ENCODE measurements at places on chromosomes 1 and 21.
A peak's percentile ranks its signal among the peaks of the same experiment; 100 is the strongest.

- DNase-seq, result no peak
These were observed 13.6 kb upstream of the FMO4 start for GRCh38 chr1:171300401-171300800.

DNA sequence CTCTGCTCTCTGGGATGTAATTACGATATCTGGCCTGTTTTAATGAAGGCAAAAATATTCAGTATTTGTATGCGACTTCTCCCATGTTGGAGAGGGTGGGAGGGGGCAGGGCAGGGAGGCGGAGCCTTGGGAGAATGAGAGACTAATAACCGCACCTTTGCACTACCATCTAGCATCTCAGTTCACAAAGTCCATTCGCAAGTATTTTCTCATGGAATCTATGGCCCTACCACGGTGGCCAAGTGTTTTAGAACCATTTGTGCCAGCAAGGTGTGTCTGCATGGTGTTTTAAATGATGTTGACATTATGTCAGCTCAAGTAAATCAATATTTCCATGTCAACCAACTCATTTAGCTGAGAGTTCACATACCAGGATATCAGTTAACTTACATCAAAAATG, 14.3 kb upstream of the BLACAT1 start:
- DNase-seq, result no peak

DNA sequence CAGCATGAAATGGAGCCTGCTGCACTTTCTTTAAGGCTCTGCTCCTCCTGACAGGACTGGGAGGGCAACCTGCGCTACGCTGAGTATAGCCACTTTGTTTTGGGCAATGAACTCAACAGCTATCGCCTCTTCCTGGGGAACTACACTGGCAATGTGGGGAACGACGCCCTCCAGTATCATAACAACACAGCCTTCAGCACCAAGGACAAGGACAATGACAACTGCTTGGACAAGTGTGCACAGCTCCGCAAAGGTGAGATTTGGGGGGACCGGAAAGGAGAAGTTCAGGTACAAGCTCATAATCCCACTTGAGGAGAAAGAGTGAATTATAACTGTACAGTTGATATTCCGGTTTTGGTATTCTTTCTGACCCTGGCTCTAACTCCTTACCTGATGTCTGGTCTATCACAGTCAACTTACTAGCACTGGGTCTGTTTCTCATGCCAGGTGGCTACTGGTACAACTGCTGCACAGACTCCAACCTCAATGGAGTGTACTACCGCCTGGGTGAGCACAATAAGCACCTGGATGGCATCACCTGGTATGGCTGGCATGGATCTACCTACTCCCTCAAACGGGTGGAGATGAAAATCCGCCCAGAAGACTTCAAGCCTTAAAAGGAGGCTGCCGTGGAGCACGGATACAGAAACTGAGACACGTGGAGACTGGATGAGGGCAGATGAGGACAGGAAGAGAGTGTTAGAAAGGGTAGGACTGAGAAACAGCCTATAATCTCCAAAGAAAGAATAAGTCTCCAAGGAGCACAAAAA, 5.4 kb downstream of the ANGPTL7 start:
- DNase-seq, result no peak

GRCh38 chr1:17167786-17168090, 37.2 kb upstream of the PADI1 start:
- no peak for DNase-seq

DNA sequence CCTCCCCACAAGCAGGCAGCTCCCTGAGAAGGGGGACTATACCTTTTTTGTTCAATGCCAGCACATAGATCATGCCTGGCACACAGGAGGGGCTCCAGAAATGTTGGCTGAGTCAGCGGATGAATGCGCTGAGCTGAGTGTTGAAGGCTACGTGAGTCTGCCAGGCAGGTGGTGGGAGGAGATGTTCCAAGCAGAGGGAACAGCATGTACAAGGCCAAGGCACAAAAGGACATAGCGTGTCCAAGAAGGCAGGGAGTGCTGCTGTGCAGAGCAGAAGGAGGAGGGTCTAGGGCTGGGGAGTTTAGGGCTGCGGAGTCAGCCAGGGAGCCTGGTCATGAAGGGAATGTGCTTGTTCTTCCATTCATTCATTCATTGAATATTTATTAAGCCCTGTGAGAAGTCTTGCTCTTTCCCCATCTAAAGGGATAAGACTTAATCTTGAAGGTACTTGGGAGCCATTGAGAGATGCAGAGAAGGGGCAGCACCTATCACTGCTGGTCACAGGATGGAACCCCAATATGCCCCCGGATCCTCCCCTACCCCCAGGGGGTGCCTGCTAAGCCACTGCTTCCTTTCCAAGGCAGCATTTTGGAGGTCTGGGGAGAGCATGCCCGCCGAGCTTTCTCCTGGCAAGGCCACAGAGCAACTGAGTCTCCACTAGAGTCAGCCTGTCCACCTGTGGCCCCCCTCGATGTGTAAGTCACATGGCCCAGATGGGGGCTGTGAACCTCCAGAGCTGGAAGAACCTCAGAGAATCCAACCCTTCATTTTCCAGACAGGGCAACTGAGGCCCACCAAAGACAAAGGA, 31.2 kb upstream of the LAPTM5 start:
- DNase-seq, result no peak

DNA sequence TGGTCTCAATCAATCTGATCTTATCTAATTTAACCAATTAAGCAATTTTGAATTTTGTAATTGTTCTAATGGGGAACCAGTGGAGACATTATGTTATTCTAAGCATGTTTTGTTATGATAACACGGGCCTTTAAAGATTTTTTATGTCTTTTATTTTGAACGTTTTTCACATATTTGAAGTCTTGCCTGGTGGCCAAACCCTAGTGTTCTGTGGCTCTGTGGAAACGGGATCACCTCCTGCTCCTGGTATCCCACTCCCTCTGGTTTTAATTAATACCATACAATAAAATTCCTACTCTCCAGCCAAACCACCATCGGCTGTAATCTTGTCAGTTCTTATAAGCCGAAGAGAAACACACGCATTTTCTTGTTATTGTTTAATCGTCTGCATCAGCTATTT, 22.9 kb upstream of the LMO4 start:
- DNase-seq, result no peak

GRCh38 chr21:15761507-15762100, 31.8 kb downstream of the USP25 start:
- DNase-seq, result no peak

DNA sequence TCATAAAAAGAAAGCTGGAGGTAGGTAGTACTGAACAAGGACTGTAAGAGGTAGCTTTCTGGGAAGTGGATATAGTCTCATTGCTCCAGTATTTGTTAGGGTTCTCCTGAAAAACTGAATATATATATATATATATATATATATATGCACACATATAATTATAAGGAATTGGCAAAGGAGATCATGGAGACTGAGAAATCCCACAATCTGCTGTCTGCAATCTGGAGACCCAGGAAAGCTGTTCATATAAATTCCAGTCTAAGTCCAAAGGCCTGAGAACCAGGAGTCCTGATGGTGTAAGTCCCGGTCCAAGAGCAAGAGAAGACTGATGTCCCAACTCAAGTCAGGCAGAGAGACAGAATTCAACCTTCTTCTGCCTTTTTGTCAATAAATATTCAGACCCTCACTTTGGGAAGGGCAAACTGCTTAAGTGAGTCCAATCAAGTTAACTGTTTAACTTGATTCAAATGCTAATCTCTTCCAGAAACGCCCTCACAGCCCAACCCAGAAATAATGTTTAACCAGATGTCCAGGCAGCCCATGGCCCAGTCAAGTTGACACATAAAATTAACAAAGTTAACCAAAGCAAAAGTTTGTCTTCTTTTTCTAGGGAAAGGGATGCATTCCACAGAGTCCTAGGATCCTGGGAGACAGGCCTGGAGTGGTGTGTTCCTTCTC, 225.3 kb upstream of the KAZN start:
- no peak for DNase-seq

- no peak for DNase-seq
These were observed 318.1 kb upstream of the FAM78B start for GRCh38 chr1:166484871-166485270.

GRCh38 chr1:236143104-236143948, 987 bp downstream of the GPR137B start:
- DNase-seq, result no peak

- no peak for DNase-seq
These were observed 72.0 kb downstream of the BEND5 start for GRCh38 chr1:48704736-48705135.

GRCh38 chr1:158002022-158002630, 8.7 kb downstream of the KIRREL1 start:
- no peak for DNase-seq

- no peak for DNase-seq
These were observed 7.0 kb downstream of the ADAMTSL4 start for GRCh38 chr1:150555971-150556865.

- DNase-seq, result no peak
These were observed 48.4 kb downstream of the FAAP20 start for GRCh38 chr1:2145946-2146835.

DNA sequence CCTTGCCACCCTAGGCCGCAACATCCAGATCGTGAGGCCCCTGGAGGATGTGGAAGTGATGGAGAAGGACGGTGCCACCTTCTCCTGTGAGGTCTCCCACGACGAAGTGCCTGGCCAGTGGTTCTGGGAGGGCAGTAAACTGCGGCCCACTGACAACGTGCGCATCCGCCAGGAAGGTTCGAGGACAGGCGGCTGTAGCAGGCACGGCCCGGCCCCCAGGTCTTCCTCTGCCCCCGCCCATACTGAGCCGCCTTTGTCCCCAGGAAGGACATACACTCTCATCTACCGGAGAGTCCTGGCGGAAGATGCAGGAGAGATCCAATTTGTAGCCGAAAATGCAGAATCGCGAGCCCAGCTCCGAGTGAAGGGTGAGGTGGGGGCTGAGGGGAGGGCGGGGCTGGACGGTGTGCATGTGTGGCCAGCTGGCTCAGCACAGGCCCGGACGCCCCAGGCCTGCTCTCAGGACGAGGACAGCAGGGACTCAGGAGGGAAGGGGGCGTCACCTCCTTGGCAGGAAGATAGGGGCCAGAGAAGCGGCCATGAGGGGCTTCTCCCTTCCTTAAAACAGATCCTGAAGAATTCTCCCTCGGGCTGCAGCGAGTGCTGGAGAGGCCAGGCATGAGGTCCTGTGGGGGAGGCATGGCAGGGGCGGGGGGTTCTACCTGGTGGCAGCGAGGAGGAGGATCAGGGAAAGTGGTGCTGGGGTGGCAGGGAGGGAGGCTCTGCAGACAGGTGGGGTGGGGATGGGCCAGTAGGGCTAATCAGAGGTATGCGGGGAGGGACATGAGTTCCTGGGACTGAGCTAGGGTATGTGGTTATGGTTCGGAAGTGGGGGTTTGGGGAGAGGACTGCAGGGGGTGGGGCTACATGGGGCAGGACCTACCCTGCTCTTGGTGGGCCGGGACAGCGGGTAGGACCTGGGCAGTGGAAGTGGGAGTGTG, 69.9 kb downstream of the OBSCN start:
- no peak for DNase-seq

GRCh38 chr1:210434223-210434622, 105.5 kb downstream of the HHAT start:
- DNase-seq, result no peak

- DNase-seq, result no peak
These were observed 1355.7 kb upstream of the ADGRL2 start for GRCh38 chr1:80445033-80445432.

DNA sequence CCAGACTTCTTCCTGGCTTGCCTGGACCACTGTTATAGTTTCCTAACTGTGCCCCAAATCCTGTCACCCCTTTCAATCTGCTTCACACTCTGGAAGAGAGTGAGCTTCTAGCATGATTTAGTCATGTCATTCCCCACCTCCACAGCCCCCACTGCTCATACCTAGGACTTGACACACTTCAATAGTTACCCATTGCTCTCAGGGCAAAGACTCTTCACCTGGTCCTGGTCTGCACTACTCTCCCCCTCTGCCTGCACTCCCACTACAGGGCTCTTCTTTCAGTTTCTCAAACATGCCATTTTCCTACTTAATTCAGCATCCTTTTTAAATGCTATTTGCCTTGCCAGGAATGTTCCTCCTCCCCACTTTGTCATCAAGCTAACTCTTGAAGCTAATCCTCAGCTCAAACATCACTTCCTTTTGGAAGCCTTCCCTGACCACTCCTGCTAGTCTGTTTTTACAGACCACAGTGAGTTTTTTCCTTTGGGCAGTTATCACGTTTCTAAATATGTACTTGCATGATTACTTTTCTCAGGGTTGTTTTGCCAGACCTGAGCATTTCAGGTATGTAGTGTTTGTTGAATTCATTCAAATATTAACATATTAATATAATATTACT, 24.7 kb downstream of the CYP2J2 start:
- DNase-seq, result no peak

DNA sequence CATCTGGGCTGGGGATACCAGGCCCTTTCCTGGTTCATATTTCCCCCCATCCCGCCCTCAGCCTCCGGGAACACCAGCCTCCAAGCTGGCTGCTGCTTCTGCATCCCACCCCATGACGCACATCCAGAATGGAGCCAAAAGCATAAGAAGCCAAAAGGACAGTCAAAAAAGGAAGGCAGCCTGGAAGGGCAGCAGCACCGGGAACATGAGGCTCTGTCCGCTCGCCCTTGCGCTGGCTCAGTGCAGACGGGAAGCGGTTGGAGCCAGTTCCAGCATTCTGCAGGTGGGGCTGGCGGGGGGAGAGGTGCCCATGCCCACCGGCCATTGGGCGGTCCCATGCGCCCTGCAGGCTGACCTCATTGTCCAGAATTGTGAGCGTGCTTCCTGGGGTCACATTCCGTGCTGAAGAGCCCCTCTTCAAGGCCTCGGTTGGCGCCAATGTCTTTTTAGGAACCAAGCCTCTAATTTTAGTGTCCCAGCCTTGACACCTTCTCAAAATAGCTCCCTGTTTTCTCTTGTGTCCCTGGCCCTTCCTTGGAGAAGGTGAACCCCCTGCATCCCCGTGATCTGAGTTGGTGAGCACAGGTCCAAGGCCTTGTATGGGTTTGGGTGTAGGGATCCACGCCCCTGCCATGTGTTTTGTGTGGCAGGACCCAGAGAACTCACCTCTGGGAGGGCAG, 28.4 kb upstream of the NPPB start:
- no peak for DNase-seq

GRCh38 chr1:200896531-200897196, 2.0 kb downstream of the INAVA start:
- peak; percentile 90 for DNase-seq

DNA sequence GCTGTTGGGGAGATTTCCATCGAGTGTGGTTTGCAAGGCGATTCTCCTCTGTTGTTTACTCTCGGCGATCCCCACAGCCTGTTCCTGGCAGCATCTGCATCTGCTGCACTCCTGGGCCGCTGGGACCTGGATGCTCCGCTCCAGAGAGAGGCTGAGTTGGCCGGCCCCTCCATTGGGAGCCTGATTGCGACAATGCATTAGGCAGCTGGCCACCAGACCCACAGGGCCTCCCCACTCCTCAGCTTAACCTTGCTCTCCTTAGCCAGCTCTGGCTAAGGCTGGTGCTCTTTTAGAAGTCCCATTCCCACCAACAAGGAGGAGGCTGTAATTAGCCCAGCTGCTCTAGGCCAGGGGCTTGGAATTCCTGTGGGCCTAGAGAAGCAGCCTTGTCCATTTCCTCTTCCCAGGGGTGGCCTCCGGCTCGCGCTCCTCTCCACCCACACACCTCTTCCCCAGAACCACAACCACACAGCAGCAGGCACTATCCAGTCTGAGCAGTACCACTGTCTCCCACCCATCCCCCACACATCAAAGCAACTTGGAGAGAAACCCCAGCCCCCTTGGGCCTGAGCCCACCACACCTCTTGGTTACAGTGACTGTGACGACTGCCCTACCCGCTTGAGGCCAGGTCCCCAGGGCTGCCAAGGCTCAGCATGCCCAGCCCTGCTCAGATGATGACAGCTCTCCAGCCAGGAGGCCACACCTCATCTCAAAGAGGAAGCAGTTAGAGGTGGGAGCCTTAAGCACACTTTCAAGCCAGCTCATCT, 193.8 kb upstream of the EDN2 start:
- DNase-seq, result no peak
